ENCODE measurements at places on chromosomes 2 and 18.

DNA sequence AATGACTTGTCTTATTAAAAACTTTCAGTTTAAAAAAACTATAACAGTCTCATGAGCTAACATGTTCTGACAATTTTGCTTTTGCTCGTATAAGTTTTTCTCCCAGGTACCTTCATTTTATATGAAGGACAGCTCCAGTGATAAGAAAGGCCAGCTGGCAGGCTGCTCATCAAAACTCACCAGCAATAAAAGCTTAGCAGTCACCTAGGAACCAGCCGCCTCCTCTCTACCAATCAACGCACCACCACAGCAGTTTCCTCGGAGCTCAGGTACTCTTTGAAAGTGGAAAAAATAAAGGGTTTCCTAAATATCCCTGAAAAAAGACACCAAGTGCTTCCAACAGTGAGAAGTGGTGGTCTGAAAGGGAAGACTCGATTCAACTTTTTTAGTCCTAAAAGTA, 100.9 kb upstream of the CCDC150 start:
- no peak for DNase-seq

DNA sequence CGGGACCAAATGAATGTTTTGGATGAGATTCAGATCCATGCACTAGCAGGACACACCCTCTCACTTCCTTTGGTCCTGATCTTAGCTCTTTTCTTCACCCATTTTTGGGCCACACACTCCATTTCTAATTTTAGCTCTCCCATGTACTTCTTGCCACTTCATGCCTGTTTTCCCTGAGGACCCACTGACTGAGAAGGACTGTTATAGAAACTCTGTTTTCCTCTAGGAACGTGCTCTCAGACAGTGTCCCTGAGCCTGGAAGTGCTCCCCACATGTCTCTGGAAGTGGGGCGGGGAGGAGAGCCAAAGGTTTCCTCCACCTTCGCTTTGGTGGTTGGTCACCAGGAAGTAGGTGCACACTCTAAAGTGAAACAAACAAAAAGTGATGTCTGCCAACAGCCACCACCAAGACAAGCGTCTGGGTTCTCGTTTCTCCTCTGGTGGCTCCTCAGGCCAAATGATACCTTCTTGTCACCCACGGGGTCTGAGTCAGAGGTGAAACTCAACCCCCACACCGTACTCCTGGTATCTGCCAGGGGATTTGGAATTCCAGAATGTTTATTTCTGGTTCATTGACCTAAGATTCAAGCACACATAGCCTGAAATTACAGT, 74.7 kb downstream of the MERTK start:
- DNase-seq = no peak

GRCh38 chr2:201847481-201847880, 41.1 kb downstream of the CDK15 start:
- no peak for DNase-seq

GRCh38 chr2:153106802-153107477, 371.6 kb downstream of the RPRM start:
- DNase-seq = no peak

GRCh38 chr2:10741139-10741538, 19.7 kb downstream of the ATP6V1C2 start:
- no peak for DNase-seq

- no peak for DNase-seq
These were observed 49.3 kb downstream of the OLA1 start for GRCh38 chr2:174198846-174199564.

DNA sequence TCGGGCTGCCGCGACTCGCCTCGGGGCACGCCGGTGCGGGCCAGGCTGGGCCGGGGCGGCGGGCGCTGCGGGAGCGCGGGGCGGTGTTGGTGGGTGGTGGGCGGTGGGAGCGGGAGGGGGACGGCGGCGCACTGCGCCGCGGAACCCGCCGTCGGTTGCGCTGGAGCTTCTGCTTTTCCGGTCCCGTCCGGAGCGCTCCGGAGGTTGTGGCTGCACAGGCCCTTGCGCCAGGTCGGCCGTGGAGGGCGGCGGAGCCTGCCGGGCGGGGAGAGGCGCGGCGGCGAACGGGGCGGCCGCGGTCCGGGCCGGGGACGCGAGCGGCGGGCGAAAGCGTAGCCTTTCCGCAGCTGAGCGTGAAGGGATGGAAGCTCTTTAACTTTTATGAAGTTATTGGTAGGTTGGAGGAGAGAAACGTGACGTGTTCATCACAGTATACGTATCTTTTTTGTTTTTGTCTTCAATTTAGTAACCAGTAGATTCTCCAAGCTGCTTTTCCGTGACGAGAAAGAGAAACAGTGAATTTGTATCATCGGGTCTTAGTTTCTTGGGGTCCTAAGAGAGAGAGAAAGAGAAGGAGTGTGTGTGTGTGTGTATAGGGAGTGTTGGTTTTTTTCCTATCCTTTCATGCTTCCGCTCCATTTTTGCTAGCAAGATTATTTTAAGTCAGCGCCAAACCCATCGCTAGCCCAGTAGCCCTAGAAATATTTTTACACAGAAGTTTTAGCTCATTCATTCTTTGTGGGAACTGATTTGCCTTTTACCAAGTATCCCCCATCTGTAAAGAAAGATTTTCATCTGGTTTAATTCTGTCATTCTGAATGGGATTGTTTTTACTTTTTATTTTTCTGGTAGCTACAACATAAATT, 535 bp downstream of the ATG4B start:
- peak; percentile 42 for DNase-seq

- no peak for DNase-seq
These were observed 30.7 kb upstream of the FRZB start for GRCh38 chr2:182897137-182897536.

GRCh38 chr2:146123714-146124113, 1603.8 kb upstream of the ZEB2 start:
- no peak for DNase-seq

DNA sequence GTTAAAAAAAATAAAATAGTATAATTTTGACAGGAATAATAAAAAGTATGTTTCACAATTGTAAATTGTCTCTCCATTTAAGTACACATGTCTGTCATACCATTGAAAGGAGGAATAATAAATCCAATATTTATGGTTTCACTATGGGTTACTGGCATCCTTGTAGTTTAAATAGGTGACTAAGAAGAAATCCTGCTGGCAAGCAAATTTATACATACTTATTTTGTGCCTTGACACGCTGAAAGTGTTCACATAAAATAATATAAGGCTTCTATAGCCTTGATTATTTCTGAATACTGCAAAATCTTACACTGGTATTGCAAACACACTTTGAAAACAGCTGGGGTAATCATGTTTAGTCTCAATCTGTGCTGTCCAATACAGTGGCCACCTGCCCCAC, 138.3 kb upstream of the ETAA1 start:
- no peak for DNase-seq

DNA sequence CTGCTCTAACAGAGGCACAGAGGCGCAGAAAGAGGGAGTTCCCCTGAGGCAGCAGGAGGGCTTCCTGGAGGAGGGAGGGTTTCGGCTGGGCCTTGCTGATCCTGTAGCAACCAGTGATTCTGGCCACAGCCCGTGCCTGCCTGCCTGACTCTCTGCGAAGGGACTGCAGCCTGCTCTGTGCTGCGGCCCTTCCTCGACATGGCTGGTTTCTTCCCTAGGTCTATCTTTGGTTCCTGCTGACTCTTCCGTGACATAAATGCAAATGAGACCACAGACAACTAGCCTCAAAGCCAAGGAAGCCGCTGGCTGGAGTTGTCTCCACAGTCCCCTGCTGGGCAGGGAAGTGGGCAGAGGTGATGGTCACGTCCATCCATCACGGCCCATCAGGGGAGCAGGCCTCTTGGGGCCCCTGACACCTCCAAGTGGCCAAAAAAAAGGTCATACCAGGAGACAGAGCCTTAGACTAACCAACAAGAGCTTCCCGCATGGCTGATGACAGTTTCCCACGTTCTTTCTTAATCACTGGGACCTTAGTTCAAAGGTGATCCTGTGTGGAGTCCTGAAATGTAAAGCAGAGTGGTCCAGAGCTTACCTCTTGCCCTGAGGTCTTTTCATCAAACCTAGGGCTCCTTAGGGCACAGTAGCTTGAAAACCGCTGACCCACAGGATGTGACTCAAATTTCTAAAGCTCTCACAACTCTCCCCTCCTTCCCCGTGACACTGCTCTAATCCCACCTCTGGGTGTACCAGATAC, 55.3 kb downstream of the HS1BP3 start:
- peak; percentile 54 for DNase-seq

All from activated CD4-positive, alpha-beta T cell treated with anti-CD3 and anti-CD28 coated beads, Interleukin-2, Interleukin-6, amounts not matched to agents 100 ng/mL and 50 ng/mL, durations not matched to agents 16 hours and 8 hours (primary cell).